ENCODE measurements at places on chromosomes 1 and 21.

- no peak for ATAC-seq
These were observed 332.3 kb downstream of the COL11A1 start for GRCh38 chr1:102776071-102776470.

DNA sequence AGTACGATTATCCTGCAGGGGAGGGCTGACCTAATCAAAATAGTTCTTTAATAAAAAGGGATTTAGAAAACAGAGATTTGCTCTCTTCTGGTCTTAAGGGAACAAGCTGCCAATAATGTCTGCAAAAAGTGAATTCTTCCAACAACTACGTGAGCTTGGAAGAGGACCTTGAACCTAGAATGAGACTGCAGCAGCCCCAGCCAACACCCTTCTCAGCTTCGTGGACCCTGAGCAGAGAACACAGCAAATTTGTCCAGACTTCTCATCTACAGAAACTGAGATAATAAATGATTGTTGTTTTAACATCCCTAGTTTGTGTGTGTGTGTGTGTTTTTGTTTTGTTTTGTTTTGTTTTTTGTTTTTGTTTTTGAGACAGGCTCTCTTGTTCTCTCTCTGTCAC, 309.4 kb downstream of the GRIK1 start:
- no peak for ATAC-seq

- ATAC-seq, result no peak
These were observed 52.1 kb upstream of the PRMT6 start for GRCh38 chr1:107004421-107004820.

GRCh38 chr21:14312871-14313270, 70.1 kb downstream of the HSPA13 start:
- ATAC-seq, result no peak

GRCh38 chr1:98164509-98164908, 243.7 kb upstream of the DPYD start:
- ATAC-seq, result no peak
